Posterior vena cava (tissue), 2 donors: ENCODE measurements at places on chromosomes 6 and 20. TPM values are rescaled to one million over a fixed set of nuclear protein-coding genes. Genes with fewer than 3 reads are reported as not detected.

GRCh38 chr6:31090973-31091364, 21.4 kb downstream of the C6orf15 start:
- no peak for DNase-seq

- peak; percentile 86 for DNase-seq
Measured at GRCh38 chr6:34696189-34696738, 303 bp downstream of the ILRUN start.

- DNase-seq: no peak
Measured at GRCh38 chr6:111566222-111566734, 39.4 kb downstream of the TRAF3IP2 start.

DNA sequence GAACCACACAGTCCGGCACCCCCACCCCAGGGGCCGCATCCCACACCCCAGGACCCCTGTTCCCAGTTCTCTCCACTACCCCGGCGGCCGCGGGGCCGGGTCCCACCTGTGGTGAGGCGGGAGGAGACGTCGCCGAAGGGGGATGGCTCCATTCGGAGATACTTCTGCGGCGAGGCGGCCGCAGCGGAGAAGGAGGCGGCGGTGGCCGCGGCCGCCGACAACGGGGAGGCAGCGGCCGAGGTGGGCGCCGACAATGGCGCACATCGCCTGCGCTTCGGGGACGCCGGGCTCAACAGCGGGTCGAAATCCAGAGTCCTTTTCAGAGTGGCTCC, 723 bp downstream of the AKIRIN2 start:
- peak; percentile 84 for DNase-seq

DNA sequence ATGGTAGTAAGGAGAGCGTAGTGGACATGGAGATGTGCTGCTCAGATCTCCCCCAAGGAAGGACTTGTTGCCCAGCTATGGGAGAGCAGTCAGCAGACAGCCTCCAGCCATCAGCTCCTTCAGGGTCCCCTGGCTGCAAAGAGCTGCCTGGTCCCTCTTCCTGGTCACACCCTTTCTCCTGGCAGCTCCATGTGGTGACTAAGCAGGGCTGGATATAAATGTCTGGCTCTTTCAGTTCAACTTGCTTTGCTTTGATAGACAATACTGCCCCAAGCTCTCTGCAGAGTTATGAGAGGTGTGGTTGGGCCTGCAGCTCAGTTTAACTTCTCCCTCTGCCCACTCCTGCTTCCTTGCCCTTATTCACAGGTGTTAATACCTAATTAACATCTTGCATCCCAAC, 64.1 kb upstream of the DDR1 start:
- DNase-seq: peak; percentile 87

RAET1L gene
- total RNA-seq: not detected
